ENCODE measurements at places on chromosomes 3 and 15. TPM values are rescaled to one million over a fixed set of nuclear protein-coding genes. Genes with fewer than 3 reads are reported as not detected.

- DNase-seq = no peak
Observed at GRCh38 chr3:99910752-99911290, 93.2 kb downstream of the CMSS1 start.

- DNase-seq = no peak
Observed at GRCh38 chr15:53498996-53499395, 260.5 kb downstream of the WDR72 start.

Gene PFN2
- total RNA-seq = 26.0 TPM

Gene TNNC1
- total RNA-seq = not detected

Gene MYRIP
- total RNA-seq = 9.6 TPM

DNA sequence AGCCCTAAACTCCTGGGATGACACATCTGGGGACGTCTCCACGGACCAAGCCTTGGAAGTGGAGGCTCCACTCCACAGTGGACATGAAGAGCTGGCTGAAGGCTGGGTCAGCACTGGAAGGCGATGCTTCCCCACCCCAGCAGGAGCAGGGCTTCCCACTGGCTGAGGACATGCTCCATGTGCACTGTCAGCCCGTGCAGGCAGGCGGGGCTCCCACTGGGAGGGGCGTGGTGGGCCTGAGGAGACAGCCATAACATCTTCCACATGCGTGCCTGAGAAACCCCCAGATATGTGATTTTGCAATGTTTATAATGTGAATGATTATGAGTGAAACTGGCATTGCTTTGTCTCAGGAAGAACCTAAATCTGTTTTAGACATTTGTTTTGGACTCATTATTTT is 231.3 kb downstream of the KLF13 start:
- DNase-seq = no peak

DNA sequence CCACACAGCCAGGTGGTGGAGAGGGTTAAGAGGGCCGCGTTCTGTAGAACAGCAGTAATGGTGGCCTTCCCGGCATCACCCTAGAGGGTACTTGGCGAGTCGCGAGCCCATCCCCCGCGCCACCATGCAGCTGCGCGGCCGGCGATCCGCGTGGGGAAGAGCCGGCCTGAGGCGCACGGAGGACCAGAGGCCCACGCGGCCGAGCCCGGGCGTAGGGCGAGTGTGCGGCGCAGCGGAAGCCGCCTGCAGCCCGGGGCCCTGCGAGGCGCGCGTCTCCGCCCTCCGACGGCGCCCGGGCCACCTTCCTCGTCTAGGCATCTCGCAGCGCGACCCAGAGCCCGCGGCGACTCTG is 423 bp downstream of the TKT start:
- no peak for DNase-seq
